ENCODE measurements at places on chromosomes 5 and 9.

DNA sequence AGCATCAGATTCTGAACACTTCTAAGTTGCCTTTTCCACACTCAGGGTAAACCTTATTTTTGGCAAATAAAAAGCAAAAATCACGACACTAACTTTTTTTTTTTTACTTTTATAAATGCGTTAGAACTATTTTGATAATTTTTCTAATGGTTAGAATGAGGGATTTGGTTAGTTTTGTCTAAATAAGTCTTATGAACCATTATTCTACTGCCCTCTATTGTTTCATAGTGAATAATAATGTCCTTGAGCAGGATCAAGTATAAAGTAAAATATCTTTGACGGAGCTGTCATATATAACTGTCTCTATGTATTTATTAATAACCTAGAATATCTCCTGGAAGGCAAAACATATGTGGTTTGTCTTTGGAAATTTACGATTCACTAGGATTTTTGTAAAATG, 631.8 kb downstream of the GABRG2 start:
- DNase-seq: no peak

DNA sequence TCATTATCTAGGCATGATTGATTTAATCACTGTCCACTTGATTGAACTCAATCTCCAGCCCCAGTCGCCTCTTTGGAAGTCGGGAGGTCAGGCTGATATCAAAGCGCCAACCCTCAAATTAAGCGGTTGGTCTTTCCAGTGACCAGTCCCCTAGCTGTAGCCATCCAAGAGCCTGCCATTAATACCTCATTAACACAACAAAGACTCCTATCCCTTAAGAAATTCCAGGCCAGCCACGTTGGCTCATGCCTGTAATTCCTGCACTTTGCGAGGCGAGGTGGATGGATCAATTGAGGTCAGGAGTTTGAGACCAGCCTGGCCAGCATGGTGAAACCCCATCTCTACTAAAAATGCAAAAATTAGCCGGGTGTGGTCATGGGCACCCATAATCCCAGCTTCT, 27.4 kb upstream of the GCNT1 start:
- no peak for DNase-seq

DNA sequence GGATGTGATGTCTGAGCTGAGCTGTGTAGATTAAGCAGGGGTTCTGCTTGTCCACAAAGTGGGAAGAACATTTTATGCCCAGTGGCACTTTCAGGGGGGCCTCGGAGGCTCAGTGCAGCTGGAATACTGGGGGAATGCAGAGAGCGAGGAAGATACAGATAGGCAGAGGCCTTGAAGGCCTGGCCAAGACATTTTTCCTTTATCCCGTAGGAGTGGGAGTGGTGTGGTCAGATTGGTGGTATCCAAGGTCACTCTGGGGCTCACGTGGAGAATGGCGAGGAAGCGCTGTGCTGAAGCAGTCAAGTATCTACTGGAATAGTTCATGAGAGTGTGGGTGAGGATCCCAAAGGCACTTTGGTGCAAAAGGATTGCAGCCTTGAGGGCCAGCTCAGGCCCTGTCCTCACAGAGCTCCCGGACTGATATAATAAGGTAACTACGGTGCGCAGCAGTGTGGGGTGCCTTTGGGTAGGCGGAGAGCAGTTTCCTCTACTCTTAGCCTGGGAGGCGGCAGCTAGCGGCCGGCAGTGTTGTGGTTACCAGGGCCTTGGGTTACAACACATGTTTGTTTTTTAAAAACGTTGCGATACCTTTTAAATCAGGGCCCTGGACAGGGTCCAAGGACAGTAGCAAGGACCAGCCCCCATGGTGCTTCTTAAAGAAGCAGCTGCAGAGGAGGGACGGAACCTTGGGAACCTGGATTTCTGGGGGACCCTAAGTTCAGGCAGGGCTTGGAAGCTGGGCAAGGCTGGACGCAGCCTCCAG, 10.8 kb upstream of the CCDC69 start:
- DNase-seq: no peak

DNA sequence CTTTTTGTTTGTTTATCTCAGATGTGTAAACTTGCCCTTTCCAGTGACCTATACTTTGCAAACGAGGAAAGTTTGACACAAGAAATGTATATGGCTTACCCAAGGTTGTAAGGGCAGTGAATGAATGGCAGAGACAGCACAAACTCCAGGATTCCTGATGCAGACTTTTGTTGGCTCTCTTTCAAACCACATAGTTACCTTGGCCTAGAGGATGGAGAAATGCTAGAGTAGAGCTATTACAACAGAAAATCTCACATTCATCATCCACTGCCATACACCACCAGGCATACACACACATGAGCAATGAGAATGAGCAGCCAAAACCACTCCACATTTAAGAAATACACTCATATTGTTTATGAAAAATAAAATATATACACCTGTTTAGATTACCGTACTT, 387.0 kb downstream of the TLR4 start:
- DNase-seq: no peak

- DNase-seq: no peak
Measured at GRCh38 chr9:76926846-76927245, 20.9 kb upstream of the PRUNE2 start.
